CD4-positive, alpha-beta T cell treated with Interleukin-2 at 100 ng/mL for 4 hours (primary cell): ENCODE measurements at places on chromosomes 6 and 20.
A peak's percentile ranks its signal among the peaks of the same experiment; 100 is the strongest.

DNA sequence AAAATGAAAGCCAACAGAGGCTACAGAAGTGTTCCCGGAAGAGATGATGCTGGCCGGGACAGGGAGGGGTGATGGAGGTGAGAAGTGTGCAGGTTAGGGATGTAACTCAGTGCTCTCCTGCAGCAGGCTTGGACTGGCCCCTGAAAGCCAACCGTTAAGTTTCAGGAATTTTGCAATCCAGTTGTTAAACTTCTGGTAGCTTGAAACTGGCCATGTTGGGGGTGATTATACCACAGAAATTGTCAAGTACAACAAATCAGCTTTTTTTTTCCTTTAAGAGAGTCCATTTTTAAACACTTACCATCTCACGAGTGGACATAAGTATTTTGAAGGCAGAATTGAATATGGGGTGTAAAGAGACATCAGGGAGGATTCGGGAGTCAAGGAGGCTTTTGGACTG is 8.8 kb upstream of the SIRPB1 start:
- DNase-seq, result no peak

DNA sequence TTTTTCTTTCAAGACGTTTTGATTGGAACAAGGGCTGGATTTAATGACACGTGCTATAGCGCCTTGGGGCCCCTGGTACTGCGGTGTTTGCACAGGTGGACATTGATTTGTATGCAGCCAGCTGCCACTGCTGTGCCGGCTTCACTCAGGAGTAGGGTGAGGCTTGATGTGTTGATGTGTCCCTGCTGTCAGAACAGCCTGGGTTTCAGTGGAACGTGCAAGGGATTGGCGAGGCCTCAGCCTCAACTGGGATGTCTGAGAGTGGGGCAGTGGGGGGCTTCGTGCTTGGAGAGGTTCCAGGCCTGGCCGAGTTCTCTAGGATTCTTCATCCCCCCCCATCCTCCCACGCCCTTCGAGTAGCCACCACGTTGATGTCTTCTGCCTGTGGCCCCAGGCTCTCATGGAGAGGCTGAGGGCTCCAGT is 23.0 kb downstream of the PYGB start:
- no peak for DNase-seq

GRCh38 chr6:52927451-52927850 is 18.0 kb upstream of the GSTA3 start:
- no peak for DNase-seq

DNA sequence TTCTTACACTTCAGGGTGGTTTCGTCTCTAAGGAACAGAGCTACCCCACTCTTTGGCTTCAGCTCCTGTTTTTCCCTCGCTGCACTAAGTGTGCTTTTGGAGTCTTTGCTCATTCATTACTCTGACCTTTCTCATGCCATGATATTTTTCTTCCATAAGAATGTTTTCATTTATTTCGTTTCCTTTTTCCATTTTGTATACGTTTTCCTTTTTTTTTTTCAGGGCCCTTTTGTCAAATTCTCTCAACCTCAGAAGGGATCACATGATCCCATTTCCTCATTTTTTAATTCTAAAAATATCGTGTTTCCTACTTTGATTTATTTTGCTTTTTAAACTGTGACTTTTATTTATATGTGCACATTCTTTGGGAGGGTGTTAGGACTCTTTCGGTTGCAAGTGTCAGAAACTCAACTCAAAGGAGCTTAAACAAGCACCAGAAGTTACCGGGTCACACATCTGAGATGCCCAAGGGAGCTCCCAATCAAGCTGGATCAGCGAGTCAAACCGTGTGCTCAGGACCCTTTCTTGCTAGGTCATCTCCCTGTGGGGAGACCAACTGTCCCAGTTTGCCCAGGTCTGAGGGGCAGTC is 40.6 kb downstream of the GCNT2 start:
- DNase-seq, result no peak

DNA sequence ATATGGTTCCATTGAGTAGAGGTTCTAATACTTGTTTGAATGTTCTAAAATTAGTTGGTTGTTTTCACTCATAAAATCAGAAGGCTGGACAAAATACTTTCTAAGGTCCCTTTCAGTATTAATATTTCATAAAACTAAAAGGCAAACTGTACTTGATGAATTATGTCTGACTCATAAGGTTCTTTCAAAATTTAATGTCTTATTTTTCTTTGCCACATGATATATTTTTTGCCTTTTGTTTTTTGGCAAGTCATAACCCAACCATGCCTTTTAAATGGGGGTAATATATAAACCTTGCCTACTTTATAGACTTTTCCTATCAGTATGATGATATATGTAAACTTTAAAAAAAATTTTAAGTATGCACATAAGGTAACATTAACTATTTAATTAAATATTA is 244.7 kb downstream of the PTPRK start:
- DNase-seq, result no peak

GRCh38 chr6:160253714-160254113 is 4.9 kb downstream of the SLC22A2 start:
- DNase-seq, result no peak

GRCh38 chr6:93727447-93727846 is 308.1 kb upstream of the EPHA7 start:
- DNase-seq, result no peak

DNA sequence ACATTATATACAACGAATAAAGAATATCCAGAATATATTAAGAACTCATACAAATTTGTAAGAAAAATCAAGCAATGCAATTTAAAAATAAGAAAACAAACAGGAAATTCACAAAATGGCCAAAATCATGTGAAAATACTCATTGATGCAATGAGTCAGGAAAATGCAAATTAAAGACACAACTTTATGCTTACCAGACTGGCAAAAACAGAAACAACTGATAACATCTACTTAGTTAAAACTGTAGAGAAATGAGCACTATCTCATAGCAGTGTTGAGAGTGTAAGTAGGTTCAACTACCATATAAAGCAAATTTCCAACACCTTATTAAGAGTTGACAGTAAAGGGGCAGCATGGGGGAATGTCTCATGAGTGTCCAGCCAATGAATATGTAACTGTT is 62.3 kb downstream of the SYCP2 start:
- DNase-seq, result no peak

GRCh38 chr6:170052991-170053821 is 237.7 kb downstream of the DLL1 start:
- no peak for DNase-seq

- no peak for DNase-seq
These were observed 3.4 kb downstream of the UBE3D start for GRCh38 chr6:83062225-83062624.

- DNase-seq, result no peak
These were observed 122.5 kb downstream of the CARMIL1 start for GRCh38 chr6:25401711-25402110.

DNA sequence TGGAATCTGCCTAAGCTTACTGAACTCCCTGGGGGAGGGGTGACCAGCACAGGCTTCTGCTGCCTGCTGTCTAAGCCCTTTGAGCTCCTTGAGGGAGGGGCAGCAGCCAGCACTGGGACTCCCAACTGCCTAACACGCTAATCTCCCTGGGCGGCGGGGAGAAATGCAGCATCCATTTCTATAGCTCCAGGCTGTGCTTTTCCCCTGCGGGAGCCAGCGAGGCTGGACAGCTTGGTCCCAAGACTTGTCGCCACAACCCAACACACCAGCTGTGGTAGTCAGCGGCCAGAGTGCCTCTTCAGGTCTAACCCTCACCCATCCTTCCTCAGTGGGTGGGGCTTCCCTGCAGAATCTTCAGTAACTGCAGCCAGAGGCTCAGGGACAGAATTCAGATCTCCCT is 64.6 kb downstream of the VGLL2 start:
- DNase-seq, result no peak

GRCh38 chr6:137975188-137975940 is 108.3 kb downstream of the TNFAIP3 start:
- DNase-seq, result peak; percentile 69

- DNase-seq, result no peak
These were observed 40.2 kb upstream of the RBM24 start for GRCh38 chr6:17240803-17241500.

GRCh38 chr20:57756921-57757320 is 47.1 kb upstream of the PMEPA1 start:
- no peak for DNase-seq

- DNase-seq, result no peak
These were observed 86.3 kb downstream of the ELOVL4 start for GRCh38 chr6:79861023-79861422.

- DNase-seq, result no peak
These were observed 23.7 kb upstream of the TSHZ2 start for GRCh38 chr20:52948491-52948890.

DNA sequence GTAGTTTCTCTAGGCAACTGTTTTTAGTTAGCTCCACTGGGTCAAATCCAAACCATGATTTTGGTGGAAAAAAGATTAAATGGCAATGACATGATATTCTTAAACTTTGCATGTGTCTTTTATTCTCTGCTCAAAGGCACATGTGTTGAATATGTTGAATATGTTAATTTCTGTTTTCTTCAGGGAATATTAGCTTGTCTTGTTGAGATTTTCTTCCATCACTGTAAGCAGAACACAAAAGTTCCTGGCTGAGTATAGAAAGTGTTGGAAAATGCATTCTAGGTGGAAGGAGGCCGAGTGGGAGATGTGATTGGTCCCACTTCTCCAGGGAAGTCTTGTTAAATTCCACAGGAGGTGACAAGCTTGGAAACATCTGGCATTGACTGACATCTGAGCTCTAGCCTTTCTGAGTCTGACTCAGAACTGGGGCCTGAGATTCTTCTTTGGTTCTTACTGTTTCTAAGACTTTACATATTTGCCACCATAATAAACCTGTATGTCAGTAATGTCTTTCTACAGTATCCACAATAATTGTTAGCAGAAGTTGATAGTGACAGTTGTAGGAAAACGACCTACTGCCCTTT is 81.1 kb downstream of the LAMA4 start:
- DNase-seq, result no peak

GRCh38 chr6:128246472-128247260 is 273.7 kb downstream of the PTPRK start:
- no peak for DNase-seq

DNA sequence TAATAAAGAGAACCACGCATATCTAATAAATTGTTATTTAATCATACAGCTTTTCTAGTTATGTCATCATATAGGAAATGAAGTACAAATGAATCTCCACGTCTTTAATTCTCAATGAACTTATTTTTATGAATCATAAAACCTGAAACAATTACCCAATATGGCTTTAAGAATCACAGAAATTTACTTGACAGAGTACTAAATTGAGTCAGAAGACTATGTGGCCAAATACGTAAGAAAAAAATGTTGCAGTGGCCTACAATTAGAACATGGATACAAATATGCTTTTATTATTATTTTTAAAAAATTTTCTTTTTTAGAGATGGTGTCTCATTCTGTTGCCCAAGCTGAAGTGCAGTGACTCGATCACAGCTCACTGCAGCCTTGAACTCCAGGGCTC is 584.7 kb upstream of the SLC35B3 start:
- no peak for DNase-seq

DNA sequence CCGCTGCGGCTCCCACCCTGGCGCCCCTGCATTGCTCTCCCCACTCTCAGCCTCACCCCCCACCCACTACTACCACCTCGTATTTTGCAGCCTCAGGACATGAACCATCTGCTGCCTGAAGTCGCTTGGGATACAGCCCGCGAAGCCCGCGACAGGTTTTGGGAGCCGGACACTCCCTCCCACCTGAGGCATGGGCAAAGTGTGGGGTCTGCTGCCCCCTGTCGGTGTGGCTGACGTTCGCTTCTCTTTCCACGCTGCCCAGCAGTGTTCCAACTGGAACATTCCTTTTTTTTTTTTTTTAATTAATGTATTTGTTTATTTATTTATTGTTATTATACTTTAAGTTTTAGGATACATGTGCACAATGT is 15.3 kb upstream of the LPA start:
- DNase-seq, result no peak

- no peak for DNase-seq
These were observed 25.5 kb downstream of the COL11A2 start for GRCh38 chr6:33166811-33167210.

DNA sequence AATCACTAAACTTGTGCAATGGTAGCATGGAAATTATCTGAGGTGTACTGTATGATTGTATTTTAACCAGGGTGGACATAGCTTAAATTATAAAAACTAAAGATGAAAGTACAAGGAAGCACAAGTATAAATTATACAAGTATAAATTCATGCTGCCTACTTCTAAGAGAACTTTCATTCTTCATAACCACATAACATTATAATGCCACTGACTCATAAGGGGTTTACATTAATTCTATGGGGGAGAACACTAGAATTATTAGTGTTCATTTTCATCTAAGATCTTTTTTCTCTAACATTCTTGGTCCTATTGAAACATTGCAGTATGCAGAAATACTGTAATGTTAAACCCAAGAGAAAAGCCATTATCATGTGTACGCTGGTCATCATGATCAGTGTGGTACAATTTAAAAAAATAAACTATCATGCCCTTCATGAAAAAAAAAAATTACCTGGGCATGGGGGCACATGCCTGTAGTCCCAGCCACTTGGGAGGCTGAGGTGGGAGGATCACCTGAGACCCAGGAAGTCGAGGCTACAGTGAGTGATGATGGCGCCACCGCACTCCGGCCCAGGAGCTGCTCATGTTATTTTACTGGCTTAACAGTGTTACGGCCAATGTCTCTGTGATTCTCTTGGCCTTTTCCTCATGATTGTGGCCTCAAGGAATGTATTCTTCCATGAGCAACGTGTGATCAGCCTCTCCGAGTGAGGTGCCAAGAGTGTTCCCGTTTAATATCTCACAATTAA is 25.9 kb upstream of the AHCY start:
- no peak for DNase-seq

DNA sequence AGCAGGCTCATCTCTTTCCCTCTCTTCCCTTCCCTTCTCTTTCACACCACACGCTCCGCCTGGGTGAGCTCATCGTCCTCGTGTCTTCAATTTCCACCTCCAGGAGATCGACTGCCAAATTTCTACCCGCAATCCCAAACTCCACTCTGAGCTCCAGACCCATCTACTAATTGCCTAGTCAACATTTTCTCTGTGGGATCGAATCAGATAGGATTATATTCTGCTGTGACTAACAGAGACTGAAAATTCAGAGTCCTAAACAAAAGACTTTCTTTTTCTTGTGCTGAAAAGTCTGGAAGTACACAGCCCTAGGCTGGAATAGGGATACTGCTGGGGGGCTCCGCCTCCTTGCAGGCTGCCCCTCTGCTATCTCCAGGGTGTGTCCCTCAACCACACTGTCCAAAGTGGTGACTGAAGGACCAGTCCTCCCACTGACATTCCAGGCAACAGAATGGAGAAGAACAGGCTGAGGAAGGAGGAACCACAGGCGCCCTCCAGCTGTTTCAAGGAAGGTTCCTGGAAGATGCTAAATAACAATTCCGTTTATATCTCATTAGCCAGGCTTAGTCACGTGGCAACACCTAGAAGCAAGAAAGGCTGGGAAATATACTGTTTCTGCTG is 5.0 kb upstream of the HSPA12B start:
- no peak for DNase-seq

- DNase-seq, result no peak
These were observed 40.0 kb downstream of the BICRAL start for GRCh38 chr6:42821846-42822245.
